ENCODE measurements at places on chromosomes 2 and 18. TPM values are rescaled to one million over a fixed set of nuclear protein-coding genes. Genes with fewer than 3 reads are reported as not detected.

GRCh38 chr2:75705921-75706320 is 4.8 kb downstream of the GCFC2 start:
- DNase-seq, result no peak
- no peaks in the 10 kb centered on the region for H3K27me3 ChIP-seq
- peaks cover 23% of the 10 kb centered on the region for H3K4me1 ChIP-seq

GRCh38 chr2:39202639-39203369 is 41.0 kb downstream of the CDKL4 start:
- H3K27me3 ChIP-seq, result no peaks in the 10 kb centered on the region
- no peak overlapping the region for H3K4me3 ChIP-seq
- H3K27ac ChIP-seq, result no peak overlapping the region
- no peaks in the 10 kb centered on the region for H3K4me1 ChIP-seq
- H3K36me3 ChIP-seq, result no peaks in the 10 kb centered on the region

The TAF4B gene
- 8.8 TPM for total RNA-seq

GRCh38 chr2:231717281-231718171 is 9.2 kb downstream of the PTMA start:
- no peak overlapping the region for H3K27ac ChIP-seq
- H3K27me3 ChIP-seq, result no peaks in the 10 kb centered on the region
- H3K4me1 ChIP-seq, result peaks cover 40% of the 10 kb centered on the region
- DNase-seq, result no peak
- H3K36me3 ChIP-seq, result no peaks in the 10 kb centered on the region
- no peak overlapping the region for H3K4me3 ChIP-seq

The ASTL gene
- 2.2 TPM for total RNA-seq

Measured in spleen (tissue), 13 donors.